ENCODE measurements at places on chromosomes 5 and 9.
A peak's percentile ranks its signal among the peaks of the same experiment; 100 is the strongest.

DNA sequence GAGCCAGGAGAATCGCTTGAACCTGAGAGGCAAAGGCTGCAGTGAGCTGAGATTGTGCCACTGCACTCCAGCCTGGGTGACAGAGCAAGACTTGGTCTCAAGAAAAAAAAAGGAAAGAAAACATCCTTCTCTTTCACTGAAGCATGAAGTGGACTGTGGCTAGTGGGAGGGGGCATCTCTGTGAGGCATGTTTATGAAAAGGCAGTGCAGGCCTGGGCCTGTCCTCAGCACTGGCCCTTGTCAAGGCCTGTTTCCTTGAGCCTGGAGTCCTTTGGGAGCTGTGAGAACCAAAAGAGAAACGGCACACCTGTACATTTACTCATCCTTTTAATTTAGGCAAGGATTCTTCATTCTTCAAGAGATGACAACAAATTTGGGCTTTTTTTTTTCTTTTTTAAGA, 18.3 kb upstream of the FUBP3 start:
- DNase-seq, result no peak

DNA sequence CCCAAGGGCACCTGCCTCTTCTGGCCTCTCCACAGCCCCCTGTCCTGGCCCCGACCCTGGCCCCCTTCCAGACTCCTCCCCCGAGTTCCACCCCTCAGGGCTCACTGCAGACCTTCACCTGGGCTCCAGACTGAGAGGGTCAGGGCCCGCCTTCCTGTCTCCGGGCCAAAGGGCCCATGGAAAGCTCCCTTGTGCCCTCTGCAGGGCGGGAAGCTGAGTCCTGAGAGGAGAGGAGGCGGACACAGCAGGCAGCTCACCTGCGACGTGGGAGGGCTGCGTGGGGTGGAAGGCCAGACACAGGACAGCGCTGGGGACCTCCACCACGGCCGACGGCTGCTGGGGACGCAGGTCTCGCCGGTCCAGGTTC, 20.6 kb downstream of the DYNC2I2 start:
- DNase-seq, result no peak

- DNase-seq, result peak; percentile 24
Observed at GRCh38 chr9:122056484-122056883, 36.6 kb downstream of the TTLL11 start.

DNA sequence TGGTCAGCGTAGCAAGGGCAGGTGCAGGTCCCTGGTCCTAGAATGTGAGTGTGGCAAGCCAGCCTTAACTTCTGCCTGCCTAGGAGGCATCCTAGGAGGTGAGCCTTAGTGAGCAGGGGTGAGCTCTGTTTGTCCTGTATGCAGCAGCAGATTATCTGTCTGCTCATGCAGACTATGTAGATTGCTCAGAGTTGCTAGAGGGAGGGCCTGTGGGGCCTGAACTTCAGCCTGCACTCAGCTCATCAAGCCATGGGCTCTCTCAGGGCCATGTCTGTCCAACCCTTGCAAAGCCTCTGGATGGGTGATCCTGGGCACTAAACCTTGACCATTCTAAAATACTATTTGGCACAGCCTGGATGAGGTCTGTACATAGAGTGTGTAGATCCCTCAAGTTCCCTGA, 8.5 kb upstream of the CTSL start:
- DNase-seq, result no peak

DNA sequence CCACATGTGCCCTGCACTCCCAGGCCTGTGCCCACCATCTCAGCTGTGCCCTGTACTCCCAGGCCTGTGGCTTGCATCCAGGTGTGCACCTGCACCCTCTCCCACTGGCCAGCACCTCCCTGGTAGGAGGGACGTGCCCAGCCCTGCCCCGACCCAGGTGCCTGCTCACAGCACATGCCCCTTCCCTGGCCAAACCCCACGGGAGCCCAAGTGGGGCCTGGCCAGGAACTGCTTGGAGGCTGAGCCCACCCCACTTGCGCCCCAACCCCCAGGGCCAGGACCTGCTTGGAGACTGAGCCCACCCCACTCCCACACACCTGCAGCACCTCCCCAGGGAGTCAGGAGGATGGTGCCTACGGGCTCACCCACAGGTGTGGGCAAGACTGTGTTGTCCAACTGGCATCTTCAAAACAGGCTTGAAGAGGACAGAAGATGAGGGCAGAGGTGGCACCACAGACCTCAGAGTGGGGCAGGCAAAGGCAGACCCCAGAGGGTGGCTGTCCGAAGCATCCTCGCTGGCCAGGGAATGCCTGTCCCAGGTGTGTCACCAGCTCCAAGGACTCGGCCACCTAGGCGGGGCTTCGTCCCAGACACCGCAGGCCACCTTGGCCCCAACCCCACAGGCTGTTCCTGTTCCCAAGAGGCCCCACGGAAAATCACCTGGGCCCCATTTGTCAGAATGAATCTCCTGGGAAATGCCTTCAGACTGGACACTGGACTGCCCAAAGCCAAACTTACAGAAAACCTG, 10.8 kb downstream of the ZDHHC11B start:
- no peak for DNase-seq

- DNase-seq, result no peak
Observed at GRCh38 chr5:150311015-150311692, 8.4 kb upstream of the ARSI start.

- DNase-seq, result peak; percentile 25
Observed at GRCh38 chr9:78566948-78567675, 270.2 kb downstream of the PSAT1 start.

DNA sequence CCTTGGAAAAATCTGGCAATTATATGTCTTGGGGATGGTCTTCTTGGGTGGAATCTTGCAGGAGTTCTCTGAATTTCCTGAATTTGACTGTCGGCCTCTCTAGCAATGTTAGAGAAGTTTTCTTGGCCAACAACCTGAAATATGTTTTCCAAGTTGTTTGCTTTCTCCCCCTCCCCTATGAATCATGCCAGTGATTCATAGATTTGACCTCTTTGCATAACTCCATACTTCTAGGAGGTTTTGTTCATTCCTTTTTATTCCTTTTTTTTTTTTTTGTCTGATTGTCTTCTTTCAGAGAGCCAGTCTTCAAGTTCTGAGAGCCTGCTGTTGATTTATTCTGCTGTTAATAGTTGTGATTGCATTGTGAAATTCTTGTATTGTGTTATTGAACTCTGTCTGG, 56.7 kb upstream of the SLC44A1 start:
- DNase-seq, result peak; percentile 84

GRCh38 chr5:169295306-169295705, 5.6 kb downstream of the SLIT3 start:
- no peak for DNase-seq

DNA sequence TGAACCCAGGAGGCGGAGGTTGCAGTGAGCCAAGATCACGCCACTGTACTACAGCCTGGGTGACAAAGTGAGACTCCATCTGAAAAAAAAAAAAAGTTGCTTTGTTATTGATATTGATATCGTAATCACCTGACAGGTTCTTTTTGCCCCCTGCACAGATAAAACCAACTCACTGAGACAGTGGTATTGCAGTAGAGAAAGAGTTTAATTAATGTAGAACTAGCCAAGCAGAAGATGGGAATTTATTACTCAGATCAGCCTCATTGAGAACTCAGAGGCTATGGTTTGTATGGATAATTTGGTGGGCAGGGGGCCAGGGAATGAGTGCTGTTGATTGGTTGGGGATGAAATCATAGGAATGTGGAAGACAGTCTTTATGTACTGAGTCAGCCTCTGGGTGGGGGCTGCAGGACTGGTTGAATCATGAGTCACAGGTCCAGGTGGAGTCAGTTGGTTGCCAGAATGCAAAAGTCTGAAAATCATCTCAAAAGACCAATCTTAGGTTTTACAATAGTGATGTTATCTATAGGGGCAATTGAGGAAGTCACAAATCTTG, 35.8 kb upstream of the MEGF10 start:
- peak; percentile 77 for DNase-seq

DNA sequence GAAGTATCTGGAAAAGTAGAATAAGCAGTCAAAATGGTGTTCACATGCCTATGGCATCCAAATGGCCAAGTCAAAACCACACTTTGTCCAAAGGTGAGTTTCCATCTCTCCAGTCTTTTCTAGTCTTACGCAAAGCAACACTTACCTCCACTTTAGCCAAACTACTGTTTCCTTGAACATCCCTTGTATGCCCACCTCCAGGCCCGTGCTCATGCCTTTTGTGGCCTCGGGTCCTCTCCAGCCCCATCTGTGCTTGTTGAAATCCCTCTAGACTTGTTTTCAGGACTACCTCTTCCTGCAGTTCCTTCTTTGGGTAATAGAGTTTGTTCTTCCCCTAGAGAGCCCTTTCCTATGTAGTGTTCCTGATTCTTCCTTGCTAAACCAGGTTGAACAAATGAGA, 61.0 kb downstream of the ANGPTL2 start:
- no peak for DNase-seq

GRCh38 chr5:137753691-137754187, 424 bp downstream of the HNRNPA0 start:
- DNase-seq, result no peak
